NCI-H2171 treated with DMSO at 0.1 percent for 48 hours (cell line): ENCODE measurements at places on chromosomes 1 and 21.

- DNase-seq: no peak
These were observed 21.9 kb upstream of the EEIG2 start for GRCh38 chr1:108537976-108538375.

DNA sequence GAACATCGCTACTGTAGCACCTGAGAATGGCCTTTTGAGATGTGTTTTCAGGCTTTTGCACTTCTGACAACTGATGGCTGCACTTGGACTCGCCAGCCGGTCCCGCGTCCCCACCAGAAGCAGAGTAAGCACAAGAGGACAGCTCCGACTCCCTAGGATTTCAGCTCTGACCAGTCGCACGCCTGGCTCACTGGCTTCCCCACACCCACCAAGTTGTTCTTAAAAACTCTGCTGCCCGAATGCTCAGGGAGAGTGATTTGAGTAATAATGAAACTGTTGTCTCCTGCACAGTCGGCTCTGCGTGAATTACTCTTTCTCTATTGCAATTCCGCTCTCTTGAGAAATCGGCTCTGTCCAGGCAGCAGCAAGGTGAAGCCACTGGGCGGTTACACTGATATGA is 40.2 kb upstream of the NLRP3 start:
- DNase-seq: no peak

GRCh38 chr1:67148516-67149178 is 13.9 kb upstream of the C1orf141 start:
- DNase-seq: no peak

DNA sequence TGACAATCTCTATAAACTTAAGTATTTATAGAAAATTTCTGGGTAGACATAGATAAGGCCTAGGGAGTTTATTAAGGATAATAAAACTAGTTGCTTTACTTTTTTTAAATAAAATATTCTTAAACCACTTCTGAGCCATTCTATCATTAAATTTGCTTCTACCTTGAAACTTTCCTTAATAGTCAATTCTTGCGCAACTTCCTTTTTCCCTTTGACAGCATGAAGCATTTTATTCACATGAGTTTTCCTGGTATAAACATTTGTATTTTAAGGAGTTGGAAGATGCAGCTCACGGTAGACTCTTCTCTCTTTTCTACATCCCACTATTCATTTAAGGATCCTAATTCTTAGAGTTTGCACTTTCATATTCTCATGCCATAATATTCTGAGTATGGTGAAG is 75.8 kb upstream of the DPH5 start:
- DNase-seq: no peak

DNA sequence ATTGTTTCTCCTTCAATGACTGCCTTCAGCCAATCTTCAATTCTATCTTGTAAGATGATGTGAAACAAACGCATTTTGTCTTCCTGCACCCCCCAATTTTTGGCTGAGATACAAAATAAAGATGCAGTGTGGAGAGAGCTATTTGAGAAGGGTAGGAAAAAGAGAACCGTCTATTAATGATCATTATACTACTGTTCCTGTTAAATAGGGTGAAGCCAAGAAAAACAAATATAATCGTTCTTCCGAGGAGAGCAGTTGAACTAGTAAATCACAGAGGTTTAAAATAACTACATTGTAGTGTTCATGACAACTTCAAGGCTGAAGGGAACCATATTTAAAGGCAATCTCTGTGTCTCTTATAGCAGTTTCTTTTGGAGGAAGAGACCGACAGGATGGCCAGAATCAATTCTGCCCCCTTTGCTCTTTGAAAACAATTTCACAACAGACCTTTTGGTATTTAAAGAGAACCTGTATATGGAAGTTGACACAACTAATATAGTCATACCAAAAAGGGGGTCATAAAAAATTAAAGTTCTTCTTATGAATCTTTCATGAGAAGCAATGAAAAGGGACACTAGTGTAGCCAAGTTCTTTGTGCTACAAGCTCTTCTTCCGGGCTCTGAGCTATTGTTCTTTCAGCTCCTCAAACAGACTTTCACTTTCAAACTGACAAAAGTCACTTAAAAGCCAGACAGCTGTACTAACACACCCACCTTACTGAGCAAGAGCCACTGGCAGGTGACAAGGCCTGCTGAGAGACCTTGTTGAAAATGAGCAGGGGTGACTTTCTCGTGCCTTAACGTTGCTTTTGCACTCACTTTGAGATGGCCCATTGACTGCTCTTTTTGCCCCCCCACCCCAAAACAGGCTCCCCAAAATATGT is 30.9 kb downstream of the PROX1 start:
- peak; percentile 15 for DNase-seq

DNA sequence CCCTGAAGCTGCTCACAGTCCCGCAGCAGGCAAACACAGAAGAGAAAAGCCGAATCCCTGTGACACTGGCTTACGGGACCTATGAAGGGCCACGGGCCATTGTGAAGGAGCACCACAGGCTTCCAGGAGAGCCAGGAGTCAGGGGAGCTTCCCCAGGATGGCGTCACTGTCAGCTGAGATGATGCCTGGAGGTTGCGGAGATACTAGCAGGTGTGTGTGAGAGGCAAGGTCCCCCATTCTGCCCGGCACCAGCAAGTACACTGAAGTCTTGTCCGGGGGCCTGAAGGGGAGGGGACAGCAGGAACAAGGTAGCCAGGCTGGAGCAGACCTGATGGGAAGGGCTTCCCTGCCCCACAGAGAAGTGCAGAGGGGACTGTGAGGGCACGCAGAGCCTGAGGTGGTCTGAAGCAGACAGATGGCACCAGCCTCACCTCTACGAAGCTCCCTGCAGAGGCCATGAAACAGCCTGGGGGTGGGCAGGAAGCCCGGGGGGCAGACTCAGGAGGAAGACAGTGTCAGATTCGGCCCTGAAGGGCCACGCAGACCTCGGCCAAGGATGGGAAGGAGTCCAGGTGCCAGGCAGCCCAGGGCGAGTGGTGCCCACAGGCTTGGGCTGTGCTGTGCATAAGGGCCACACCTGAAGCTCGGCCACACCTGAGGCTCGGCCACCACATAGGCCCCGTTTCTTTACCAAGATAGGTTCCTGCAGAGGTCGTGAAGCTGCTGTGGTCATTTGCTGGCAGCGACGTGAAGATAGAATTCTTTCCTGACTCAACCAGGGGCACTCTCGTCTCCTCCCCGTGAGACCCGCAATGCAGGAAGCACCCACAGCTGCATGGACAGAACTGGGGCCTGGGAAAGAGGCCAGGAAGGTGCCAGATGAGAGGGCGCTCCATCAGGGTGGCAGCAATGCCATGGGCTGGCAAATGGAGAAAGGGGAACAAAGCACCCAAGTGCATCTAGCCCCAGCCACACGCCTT is 10.1 kb downstream of the TCP10L start:
- DNase-seq: no peak

GRCh38 chr1:178706432-178706831 is 18.6 kb upstream of the RALGPS2 start:
- DNase-seq: no peak

GRCh38 chr1:201324306-201324705 is 41.0 kb downstream of the PKP1 start:
- DNase-seq: no peak

GRCh38 chr21:42102526-42102925 is 31.4 kb downstream of the UMODL1 start:
- no peak for DNase-seq

DNA sequence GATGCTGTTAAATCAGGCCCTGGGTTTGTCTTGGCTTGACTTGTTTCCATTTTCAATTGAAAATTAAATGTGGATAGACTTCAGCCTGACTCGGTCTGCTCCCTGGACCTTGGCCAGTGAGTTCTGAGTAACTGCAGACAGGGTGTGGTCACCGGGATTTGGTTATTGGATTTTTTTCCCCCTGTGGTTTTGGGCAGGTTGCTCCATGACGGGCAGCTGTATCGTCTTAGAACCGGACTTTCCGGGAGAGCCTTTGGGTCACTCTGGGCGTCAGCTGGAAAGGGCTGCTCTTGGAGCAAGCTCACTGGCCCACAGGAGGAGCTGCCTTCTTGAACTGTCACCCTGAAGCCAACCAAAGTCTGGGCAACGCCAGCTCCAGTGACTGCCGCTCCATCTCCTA is 75.0 kb downstream of the CLIC6 start:
- no peak for DNase-seq

- DNase-seq: peak; percentile 70
These were observed 8.0 kb downstream of the ALPL start for GRCh38 chr1:21517161-21517589.

DNA sequence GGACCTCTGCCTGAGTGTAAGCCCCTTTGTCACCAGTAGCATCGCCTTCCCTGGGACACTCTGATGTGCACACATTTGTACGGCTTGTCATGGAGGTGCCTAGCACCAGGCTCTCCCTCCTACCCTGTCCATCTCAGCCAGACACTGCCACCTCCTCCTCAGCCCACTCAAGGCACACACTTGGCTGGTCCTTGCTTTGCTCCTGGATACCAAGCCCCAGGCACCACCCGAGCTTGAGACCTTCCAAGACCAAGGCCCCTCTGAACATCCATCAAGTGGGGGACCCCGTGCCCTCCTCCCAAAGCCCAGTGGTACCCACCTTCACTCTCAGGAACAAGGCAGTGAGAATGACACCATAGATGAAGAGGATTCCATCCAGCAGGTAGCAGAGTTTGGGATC is 78.0 kb downstream of the CD247 start:
- DNase-seq: no peak

DNA sequence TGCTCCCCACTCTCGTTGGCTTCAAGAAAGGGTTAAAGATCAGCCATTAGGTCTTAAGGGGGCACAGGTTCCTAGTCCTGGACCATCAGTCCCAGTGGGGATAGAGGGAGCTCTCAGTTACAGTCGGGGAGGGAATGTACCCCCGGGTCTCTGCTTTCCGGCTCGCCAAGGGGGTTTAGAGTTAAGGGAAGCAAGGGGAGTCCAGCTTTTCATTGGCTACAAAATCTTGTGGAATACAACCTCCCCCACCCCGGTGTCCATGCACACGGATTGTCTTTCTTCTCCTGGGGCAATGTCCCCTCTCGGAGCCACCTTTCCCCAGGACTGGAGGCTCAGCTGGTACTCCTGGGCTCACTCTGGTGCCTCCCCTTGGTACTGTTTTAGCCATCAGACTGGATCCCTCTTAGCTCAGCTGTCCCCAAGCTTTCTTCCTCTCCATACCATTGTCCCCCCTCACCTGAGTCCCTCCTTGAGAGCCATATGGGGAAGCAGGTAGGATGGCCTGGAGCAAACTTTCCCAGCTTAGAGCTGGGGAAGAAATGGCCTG is at the start of gene A3GALT2:
Gene A3GALT2 (minus strand): TSS at position 480 of the 547 bp plus-strand sequence. CDS start 0 bp downstream, at position 480.
- no peak for DNase-seq

DNA sequence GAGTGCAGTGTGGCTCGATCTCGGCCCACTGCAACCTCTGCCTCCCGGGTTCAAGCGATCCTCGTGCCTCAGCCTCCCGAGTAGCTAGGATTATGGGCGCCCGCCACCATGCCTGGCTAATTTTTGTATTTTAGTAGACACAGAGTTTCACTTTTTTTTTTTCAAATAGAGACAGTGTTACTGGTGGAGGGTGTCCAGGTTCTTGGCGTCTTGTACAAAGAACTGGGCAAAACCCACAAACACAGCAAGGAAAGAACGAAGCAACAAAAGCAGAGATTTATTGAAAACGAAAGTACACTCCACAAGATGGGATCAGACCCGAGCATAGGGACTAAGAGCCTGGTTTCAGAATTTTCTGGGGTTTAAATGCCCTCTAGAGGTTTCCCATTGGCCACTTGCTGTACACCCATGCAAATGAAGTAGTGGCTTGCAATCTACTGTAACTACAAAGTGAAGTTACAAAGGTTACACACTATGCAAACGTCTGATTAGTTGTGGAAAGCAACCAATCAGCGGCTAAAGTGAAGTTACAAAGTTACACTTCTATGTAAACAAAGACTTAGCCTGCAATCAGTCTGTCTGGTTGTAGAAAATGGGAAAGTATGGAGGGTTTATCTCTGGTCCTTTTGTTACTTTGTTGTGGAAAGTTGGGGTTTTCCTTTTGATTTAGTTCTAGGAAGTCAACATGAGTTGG is 199.1 kb downstream of the DYRK1A start:
- no peak for DNase-seq

- DNase-seq: peak; percentile 5
These were observed 8.4 kb downstream of the PPP2R5A start for GRCh38 chr1:212293579-212293978.
